ENCODE measurements at places on chromosomes 13 and 19.

GRCh38 chr19:35845215-35846037 lies 6.9 kb downstream of the NPHS1 start:
- DNase-seq, result no peak

DNA sequence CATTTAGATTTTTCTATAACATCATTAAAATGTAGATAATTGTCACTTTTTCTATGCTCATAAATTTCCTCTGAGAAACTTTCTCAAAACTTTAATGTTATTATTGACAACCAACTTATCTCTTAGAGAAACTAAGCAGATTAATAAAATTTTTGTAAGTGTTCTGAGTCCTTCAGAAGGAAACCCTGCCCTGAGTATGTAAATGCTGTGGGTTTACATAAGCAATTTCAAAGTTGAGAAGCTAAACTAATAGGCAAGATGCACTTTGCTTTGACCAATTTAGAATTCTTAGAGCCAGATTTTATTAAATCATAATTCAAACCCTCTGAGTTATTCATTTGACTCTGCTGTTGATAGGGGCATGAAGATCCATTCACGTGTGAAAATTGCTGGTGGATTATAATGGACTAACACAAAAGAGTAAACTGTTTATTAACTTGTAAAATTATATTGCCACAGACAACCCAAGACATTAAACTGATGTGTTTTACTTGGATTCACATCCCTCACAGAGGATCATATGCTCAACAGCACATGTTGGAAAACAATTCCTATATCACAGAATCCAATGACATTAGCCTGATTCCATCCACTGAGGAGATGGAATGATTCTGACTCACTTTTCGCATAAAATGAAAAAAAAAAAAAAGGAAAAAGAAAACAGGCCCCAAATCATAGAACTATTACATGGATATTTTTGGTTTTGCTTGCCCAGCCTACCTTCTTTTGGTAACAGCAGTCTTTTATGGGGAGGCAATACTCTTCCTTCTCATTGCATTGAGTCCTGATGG lies 453.7 kb upstream of the HTR2A start:
- no peak for DNase-seq

DNA sequence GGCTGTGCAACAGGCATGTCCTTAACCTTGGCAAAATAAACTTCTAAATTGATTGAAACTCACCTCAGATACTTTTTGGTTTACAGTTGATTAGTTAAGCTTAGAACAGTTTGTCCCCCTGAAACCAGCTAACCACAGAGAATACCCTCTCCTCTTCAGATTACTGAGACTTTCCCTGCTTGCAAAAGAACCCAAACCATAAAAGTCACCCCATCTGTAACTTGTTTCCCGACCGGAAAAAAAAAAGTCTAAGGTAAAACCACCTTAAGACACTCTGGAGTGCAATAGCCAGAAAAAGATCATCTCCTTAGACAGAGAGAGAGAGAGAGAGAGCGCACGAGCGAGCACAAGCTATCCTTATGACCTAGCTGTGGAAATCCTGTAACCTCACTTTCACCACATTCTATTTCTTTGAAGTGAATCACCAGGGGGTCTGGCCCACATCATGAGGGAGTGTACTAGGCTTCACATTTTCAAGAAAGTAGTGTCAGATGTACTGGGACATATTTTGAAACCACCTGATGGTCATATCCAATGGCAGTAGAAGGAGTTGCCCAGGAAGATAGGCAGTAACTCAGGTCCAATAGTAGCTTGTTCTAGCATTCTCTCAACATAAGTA lies 11.1 kb upstream of the GTF2F2 start:
- no peak for DNase-seq

- DNase-seq, result peak; percentile 46
Measured at GRCh38 chr19:31054430-31054829, 294.8 kb downstream of the TSHZ3 start.

DNA sequence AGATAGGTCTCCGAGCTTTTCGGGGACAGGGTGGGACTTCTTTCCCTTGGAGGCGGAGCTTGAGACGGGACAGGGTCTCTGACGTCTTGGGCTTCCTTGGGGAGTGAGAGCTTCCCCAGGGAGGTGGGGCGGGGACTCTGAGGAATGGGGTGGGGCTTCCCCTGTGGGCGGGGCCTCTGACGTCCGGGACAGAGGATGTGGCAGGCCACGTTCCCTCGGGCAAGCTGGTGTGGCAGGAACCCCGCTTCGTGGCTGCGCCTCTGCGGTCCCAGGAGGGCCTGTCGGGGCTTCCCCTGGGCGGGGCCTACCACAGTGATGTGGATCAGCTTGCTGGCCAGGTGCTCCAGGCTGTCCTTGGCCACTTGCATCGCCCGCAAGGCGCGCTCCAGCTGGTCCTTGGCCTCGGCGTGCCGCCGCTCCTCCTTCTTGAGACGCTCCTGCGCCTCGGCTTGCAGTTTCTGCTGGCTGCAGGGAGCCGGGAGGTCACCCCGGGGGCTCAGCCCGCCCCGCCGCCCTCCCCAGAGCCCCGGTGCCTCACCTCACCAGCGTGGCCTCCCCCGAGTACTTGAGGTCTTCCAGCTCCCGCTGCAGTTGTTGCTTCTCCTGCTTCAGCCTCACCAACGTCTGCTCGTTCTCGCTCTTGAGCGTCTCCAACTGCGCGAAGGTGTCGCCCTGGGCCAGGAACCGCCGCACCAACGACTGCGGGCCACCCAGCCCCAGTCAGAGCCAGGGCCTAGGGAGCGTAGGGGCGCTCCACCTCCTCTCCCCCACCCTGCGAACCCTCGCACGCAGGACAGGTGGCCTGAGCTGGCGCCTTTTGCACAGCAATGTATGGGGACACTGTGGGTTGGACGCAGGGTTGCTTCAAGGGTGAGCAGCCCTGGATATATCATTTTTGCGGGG lies 3.3 kb upstream of the RGL3 start:
- peak; percentile 29 for DNase-seq

GRCh38 chr13:95083758-95084157 lies 217.5 kb downstream of the ABCC4 start:
- DNase-seq, result no peak

GRCh38 chr13:104936304-104936703 lies 1599.2 kb downstream of the EFNB2 start:
- DNase-seq, result peak; percentile 20

GRCh38 chr13:43362556-43362955 lies 339.2 kb downstream of the DNAJC15 start:
- no peak for DNase-seq

DNA sequence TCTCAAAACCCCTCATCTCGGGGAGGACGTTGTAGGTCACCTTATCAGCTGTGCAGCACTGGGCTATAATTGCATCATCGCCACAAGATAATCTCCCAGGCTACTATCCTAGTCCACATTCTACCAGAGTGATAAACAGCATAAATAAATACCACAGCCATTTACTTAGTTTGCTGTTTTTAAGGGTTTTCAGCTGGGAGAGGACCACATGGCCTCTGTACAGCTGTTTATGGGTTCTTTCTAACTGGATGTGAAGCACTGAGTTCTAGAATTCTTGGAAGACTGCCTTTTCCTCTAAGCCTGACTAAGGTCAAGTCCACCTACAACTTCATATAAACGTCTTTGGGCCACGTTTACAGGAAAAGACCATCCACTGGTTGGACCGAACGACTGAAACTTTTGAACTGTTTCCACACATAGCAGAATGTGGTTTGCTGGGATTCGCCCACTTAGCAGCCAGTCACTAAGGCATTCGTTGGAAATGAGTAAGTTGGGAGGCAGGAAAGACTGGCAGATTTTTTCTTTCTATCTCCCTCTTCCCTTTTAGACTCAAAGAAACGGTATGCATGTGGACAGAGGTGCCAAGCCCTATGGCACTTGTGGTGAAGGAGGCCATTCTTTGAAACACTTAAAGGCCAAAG lies 752.5 kb upstream of the SGCG start:
- DNase-seq, result no peak

GRCh38 chr13:107838588-107839161 lies 376.7 kb downstream of the LIG4 start:
- DNase-seq, result no peak

GRCh38 chr13:93794197-93794885 lies 567.7 kb downstream of the GPC6 start:
- DNase-seq, result no peak

DNA sequence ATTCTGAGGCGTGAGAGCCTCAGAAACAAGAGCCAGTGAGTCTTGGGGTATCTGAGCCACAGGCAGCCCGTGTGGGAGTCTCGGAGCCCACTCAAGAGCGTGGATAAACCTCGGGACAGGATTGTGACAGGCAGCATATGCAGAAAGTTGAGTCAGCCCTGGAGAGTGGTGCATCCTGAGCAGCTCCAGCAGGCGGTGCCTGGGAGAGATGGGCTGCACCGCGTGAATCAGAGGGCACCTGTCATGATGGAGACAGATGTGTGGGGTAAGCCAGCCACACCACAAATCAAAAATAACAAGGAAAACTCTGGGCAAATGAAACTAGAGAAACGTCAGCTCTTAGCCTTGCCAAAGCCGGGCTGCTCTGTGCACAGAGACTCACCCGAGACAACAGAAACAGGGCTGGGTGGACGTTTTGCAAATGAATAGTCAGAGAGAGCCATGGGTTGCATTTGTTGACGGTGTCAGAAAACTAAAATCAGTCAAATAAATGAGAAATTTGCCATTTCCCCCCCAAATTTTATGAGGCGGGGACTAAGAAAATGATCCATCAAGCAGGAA lies 30.0 kb upstream of the POP4 start:
- DNase-seq, result no peak

- DNase-seq, result peak; percentile 52
Measured at GRCh38 chr19:47471733-47472457, at the start of gene SLC8A2. TSS of gene SLC8A2 (minus strand) at chr19:47471893. CDS start at chr19:47466403, 5,490 bp downstream.

DNA sequence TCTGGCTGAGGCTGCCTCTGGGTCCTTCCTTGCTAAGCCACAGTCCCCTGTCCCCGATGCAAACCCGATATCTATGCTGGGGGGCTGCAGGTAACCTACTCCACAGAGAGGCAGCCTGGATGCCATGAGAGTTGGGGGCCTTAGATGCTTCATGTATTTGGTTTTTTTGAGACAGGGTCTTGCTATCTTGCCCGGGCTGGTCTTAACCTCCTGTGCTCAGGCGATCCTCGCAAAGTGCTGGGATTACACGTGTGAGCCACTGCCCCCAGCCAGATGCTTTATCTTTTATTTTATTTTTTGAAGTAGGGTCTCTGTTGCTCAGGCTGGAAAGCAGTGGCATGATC lies 1.5 kb downstream of the ATCAY start:
- DNase-seq, result no peak

DNA sequence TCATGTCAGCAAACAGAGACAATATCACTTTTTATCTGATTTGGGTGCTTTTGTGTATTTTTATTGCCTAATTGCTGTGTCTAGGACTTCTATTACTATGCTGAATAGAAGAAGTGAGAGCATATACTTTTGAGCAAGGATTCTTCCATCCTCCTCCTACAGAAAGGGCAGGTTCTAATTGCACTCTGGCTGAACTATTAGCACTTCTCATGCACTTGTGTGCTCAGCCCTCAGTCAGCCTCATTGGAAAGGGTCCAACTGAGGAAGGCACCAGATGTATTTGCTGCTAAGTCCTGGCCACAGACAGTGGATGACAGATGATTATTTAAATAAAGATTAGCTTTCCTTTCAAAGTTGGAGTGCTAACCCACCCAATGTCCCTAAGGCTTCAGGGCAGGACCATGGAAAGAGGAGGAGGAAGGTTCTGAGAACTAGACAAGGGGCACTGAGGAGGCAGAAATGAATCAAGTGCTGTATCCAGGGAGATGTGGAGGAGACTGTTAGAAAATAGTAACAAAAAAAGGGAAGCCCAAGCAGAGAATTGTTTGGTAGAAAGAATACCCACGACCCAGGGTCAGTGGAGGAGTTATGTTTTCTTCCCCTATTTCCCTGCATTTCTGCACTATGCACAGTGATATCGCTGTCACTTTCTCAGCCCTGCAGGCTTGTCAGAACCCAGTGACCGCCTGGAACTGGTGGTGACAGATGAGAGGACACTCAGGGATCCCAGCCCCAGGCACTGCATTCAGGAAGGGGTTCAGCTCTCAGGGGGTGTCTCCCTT lies 8.0 kb downstream of the LILRB4 start:
- DNase-seq, result no peak

DNA sequence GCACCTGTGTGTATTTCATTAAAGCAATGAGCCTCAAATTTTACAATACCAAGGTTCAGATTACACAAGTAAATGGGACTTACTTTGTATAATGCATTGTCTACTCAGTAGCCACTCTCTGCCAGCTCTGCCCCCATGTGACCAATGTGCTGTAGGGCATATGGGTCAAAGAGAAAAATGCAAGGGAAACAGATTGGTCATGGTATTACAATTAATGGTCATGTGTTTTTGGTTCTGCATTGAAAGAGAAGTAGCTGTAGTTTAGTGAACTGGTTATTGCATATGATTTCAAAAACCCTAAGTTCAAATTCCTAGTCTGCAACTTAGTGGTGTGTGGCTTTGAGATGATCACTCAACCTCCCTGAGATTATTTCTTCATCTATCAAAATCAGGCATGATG lies 545.4 kb downstream of the SUCLA2 start:
- no peak for DNase-seq

DNA sequence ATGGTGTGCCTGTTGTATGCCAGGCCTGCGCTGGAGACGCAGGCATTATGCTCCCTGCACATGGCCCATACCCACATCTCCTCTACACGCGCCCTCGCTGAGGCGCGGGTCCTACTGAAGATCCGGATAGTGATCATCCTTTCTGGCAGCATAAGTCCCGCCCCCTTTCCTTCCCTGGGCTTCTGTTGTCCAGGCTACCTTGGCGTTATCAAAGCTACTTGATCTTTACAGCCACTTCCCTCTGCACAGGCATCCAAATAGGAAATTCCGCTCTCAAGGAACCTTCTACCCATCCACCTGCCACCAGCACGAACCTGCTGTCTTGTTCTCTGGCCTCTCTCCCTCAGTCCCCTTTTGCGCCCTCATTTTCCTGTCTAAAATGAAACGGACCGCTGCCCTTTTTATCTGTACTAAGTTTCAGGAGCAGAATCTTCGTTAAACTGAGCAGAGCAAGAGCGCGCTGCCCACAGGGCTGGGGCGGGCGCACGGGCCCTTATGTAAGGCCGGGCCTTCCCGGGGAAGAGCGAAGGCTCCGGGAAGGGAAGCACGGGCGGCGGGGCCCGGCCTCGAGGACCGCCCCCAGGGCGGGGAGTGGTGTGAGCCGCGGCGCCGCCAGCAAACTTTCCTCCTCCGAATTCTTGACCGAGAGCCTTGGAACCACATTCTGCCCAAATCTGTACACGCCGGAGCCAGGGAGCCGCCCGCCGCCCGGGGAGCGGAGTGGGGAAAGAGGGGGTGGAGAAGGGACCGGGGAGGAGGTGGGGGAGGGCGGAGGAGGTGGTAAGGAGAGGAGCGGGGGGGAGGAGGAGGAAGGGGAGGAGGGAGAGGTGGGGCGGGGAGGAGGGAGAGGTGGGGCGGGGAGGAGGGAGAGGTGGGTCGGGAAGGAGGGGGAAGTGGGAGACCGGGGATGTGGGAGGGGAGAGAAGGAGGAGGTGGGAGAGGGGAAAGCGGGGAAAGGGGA lies 920 bp upstream of the UBE2L5 start:
- peak; percentile 75 for DNase-seq

- DNase-seq, result no peak
Measured at GRCh38 chr13:23963947-23964346, 66.6 kb upstream of the C1QTNF9B start.

DNA sequence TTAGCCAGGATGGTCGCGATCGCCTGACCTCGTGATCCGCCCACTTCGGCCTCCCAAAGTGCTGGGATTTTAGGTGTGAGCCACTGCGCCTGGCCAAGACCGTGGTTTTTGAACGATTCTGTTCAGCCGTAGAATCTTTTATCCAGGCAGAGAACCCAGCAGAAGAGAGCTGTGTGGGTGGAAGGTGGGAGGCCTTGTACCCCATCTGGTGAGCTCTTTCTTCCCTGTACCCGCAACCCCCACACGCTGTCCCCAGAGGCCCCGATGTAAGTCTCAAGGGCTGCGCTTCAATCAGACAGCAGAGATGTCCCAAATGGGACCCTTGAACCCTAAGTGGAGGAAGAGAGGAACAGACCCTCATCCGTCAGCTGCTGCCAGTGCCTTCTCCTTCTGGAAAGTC lies 3.7 kb downstream of the SLC25A23 start:
- DNase-seq, result no peak
